ENCODE measurements at places on chromosomes 5 and 9. TPM values are rescaled to one million over a fixed set of nuclear protein-coding genes. Genes with fewer than 3 reads are reported as not detected.
A peak's percentile ranks its signal among the peaks of the same experiment; 100 is the strongest.

The LCN15 gene
- total RNA-seq: not detected

The SLC6A3 gene
- not detected for total RNA-seq

GRCh38 chr5:119287547-119288111 is 68.2 kb upstream of the TNFAIP8 start:
- DNase-seq: peak; percentile 72

DNA sequence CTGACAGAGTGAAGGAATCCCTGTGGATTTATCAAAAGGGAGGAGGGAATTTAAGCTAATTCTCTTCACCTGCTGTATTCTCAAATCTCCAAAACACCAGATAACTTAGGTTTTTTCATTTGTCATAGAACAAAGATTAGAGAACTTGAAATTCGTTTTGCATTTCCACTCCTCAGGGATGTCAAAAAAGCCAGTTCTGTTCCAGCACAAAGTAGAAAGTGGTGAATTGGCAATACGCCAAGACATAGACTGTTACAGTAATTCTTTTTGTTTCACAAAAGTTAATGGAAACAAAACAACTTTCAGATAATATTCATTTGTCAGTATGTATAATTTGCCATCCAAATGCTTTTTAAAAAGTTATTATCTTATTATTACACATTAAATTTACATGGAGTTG is 15.0 kb downstream of the S1PR3 start:
- no peak for DNase-seq

- DNase-seq: peak; percentile 60
These were observed 1.5 kb upstream of the SEMA5A start for GRCh38 chr5:9547122-9547947.

DNA sequence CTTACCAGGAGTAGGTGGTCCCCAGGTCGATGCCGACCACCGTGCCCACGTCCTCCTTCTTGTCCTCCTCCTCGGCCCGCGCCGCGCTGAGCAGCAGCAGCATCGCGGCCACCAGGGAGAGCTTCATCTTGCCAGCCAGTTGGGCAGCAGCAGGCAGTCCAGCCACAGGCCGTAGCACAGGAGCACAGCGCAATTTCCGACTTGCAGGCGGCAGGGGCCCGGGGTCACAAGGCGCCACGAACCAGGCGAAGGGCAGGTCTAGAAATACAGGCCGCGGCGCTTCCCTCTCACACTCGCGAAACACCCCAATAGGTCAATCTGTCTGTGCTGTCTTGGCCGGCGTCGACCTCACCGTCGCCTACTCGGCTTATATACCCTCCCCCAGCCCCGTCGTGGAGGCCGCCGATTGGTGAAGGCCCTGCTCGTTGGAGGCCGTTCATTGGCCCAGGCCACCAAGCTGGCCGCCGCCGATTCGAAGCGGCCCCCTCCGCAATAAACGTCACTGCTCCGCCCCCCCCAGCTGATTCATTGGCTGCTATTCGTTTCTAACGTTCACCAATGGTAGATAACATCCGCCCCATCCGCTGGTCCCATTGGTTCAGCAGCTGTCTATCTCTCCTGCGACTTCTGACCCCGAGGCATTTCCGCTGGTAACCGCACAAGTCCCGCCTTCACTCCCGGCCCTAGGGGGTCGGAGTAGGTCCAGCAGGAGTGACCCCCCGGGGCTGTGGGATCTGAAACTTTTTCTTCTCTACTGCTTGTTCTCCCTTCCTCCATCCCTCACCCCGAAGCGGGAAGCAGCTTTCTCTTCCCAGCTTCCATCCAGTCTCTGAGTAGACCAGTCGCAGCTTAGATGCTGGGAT is at the start of gene HSPA5:
HSPA5 (minus strand) TSS at position 344 of the 863 bp plus-strand sequence; CDS start at position 127, 217 bp downstream.
- DNase-seq: peak; percentile 99

GRCh38 chr5:139930406-139930805 is 112.7 kb downstream of the NRG2 start:
- DNase-seq: no peak

- DNase-seq: no peak
These were observed 64.9 kb downstream of the FAM170A start for GRCh38 chr5:119694284-119694683.

DNA sequence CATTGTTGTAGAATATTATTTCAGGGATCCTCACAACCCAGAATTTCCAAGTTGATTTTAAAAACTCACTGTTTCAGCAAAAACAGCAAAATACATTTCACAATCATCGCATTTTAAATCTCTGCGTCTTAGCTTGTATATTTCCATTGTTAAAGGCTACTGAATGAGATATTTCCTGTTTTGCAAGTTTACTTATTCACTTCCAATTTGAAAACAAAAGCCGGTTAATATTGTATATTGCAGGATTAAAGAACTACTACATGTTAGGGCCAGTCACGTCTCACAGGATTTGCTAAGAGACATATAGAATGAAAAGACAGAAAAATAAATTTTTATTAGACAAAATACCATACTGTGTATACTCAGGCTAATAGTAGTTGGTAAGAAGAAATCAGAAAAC is 395.9 kb upstream of the CDH9 start:
- no peak for DNase-seq

GRCh38 chr9:86843206-86843605 is 104.1 kb downstream of the GAS1 start:
- DNase-seq: peak; percentile 14

DNA sequence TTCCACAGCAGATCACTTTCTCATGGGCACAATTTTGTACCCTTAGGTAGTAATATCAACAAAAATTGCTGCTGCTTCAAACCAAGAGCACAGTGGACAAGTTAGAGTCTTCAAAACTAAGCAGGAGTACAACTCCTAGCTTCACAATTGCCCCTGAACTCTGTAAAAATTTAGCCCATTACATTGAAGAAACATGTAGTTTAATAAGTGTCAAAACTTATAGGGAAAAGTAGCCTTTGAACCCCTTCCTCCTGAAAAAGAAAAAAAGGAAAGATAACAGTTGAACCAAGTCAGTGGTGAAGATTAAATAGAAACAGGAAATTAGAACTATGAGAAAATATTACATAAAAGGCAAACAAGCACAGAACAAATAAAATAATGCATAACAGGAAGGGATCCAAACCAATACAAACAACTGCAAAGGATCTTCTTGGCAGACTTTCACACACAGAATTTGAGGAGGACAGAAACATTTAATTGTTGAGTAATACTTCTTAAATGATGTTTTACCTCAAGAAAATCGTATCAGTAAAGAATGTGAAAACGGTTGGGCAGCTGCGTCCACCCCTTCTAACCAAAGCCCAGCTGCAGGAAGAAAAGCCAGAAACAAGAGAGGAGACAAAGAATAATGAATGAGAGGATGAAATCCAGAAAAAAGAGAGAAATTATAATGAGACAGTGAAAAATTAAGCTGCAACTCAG is 636.0 kb downstream of the NR2F1-AS1 start:
- no peak for DNase-seq

DNA sequence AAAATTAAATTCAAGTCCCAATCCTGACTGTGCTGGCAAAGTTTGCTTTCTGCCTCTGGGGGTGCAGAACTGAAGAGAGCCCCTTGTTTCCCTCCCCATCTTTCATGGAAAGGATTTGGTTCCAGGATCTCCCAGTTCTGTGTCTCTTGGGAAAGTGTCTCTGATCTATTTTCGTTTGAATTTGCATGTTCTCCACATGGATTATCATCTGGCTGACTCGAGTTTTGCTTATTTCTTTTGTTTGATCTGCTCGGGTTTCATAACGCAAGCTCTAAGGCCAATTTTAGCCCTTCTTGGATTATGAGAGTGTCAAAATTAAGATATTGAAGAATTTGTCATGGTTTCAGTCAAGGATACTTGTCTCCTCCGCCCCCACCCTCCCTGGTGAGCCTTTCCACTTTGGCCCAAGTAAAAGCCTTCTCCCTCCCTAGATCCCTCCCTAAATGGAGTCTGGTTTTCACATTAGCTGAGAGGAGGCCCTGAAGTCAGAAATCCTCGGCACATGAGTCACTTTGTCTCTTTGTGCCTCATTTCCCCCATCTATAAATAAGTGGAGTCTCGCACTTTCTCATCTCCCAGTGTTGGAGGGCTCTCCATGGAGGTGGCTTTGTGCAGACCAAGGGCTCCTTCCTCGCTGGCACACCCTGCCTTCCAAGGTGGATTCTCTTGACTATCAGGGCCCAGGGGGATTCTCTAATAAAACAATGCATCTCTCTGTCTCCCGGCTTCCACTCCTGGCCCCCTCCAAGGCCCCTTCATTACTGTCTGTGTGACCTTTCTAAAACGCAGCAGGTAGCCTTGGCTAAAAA is 17.3 kb downstream of the ADRB2 start:
- no peak for DNase-seq

GRCh38 chr5:32545102-32545800 is 40.1 kb upstream of the SUB1 start:
- DNase-seq: no peak

DNA sequence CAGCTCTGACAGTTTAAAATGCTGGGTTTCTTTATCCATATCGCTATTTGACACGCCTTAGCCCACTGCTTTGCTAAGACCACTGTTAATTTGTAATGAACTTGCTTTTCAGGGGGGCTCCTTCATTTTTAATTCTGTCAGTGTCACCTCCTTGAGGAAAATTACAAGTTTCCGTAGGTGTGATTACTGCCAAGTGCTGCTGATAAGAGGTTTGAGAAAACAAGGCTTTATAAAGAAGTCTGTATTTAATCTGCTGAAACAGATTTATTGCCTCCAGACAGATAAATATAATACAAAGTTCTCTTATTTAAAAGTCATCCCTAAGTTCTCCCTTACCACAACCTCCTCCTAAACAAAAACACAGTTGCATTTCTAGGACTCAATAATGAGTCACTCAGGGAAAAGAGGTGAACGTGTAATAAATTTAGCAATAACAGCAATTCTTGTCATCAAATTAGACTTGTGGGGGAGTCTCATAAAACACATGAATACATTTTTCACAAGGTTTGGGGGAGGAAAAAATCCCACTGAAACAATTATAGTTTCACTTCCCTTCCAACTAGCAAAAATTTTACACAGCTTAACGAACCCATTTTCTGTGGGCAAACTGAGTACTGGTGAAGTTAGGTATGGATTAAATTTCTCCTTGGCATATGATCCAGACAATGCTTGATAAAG is 72.8 kb downstream of the MAPKAP1 start:
- peak; percentile 55 for DNase-seq

DNA sequence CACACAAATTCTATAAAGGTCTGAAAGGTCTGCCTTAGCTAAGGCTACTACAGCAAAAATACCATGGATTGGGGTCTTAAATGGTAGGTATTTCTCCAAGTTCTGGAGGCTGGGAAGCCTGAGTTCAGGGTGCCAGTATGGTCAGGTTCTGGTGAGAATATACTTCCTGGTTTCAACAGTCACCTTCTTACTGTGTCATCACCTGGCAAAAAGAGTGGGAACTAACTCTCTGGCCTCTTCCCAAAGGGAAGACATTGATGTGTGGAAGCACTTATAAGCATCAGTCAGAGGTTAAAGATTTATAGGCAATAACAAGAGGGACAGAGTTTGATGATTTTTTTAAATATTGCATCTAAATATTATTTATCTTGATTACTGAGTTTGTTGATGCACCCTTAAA is 53.0 kb downstream of the ZNF622 start:
- DNase-seq: peak; percentile 21

DNA sequence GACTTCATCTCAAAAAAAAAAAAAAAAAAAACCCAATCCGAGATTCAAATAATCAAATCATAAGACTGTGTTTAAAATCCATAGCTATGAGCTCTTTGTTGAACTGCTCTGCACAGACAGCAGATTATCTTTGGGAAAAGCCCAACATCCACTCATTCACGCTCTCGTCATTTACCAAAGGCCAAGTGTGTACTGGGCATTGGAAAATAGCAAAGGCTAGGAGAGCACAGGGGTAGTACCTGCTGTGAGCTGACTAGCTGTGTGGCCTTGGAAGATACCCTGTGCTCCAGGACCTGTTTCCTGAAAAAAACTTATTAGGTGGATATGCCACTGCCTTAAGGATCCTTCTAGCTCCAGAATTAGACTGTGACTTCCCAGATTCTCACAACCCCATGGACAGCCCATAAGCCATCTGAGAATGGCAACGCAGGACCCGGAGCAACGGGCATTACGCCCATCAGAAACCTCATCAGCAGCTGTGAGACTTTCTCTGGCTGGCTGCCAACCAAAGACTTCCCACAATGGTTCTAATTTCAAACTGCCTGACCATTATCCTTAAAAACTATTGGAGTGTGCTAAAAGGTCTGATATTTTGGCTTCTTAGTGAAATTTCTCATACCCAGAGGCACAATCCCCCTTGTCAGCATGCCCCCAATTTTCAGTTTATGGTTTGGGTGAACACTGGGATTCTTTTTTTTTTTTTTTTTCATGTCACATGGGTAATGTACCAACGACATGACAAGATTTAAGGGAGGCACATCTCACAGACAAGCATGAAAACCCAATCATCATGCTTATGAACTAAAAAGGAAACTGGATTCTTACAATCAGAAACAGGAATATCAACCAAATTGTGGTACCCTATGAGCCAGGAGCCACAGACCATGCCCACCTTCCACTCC is 16.8 kb downstream of the SERINC5 start:
- DNase-seq: peak; percentile 35

DNA sequence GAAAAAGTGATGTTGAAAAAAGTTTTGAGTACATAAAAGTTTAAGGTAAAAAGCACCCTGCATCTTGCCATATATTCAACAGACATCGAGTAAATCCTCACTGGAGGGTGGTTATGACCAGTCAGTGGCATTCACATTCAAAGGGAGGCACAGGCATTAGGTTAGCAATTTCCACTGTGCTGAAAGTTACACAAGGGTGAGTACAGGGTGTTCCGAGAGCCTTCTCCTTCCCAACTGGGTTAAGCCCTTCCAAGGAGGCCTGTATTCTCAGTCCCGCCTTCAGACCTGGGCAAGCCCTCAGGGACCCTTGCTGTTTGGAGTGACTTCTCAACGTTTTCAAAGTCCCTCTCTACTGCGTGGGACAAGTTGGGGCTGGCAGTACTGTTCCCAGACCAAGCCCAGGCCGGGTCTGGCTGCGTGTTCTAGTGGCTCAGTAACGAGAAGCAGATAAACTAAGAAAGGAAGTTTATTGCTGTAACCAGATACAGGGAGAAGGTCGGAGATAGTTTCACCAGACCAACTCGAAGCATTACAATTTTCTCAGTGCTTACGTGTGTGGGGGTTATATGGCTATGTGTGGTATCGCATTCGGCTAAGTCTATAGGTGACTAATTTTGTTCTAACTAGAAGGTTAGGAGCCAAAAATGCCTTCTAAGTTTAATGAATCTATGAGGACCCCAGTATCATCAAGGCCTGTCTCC is 13.0 kb upstream of the SETX start:
- no peak for DNase-seq

DNA sequence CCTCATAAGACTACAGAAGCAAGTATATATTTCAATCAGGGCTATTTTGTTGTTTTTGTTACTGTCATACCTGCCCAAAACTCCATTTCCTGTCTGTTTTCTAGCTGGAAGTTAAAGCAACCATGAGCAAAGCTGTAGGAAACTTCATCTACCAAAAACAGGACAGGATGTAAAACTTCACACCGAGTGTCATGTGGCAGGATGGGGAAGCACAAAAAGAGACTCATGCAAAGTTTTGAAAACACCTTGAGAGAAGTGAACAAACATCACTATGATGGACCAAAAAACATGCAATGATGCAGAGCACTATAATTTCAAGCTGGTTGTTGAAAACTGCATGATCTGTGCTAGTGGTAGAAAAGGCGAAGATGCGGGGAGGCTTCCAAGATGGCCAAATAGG is 6.3 kb upstream of the GZMA start:
- DNase-seq: no peak

GRCh38 chr9:6630502-6631206 is 14.9 kb downstream of the GLDC start:
- no peak for DNase-seq

GRCh38 chr9:124347206-124347967 is 67.9 kb downstream of the PSMB7 start:
- DNase-seq: no peak

- DNase-seq: no peak
These were observed 94.9 kb downstream of the DENND1A start for GRCh38 chr9:123834889-123835562.

GRCh38 chr5:178430186-178431062 is 159.8 kb downstream of the COL23A1 start:
- DNase-seq: no peak

Measured in mammary epithelial cell (primary cell).